NCI-H146 (cell line): ENCODE measurements at places on chromosomes 11 and 22.

- no peak for DNase-seq
Measured at GRCh38 chr22:26700886-26701285, 43.5 kb downstream of the MIAT start.

DNA sequence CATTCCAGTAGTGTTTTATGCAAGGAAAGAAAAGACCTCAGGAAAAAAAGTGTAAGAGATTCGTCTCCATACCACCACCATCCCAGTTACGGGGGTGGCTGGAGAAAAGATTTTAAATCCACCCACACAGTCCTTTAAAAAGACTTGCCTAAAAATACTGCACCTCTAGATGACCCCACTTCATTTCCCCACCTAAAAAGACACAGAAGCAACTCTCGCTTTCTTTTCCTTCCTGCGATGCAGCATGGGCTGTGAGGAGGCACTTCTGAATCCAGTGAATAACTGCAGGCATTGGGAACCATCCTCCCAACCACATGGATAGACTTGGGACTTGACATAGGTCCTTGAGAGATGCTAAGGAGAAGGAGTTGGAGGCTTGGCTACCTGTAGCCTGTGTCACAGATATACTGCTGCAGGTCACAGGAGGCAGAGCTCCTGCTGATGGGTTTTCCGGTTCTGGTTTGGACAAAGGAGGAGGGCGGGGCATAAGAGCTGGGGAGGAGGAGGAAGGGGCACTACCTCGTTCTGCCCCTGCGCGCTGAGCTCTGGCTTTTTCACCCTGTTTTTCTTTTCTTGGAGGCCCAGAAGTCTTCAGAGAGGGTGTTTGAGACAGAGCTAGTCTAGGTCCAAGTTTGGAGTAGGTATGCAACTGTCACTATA is 285.9 kb downstream of the NTM start:
- no peak for DNase-seq

- DNase-seq, result no peak
Measured at GRCh38 chr11:63999349-64000025, 13.2 kb downstream of the OTUB1 start.

DNA sequence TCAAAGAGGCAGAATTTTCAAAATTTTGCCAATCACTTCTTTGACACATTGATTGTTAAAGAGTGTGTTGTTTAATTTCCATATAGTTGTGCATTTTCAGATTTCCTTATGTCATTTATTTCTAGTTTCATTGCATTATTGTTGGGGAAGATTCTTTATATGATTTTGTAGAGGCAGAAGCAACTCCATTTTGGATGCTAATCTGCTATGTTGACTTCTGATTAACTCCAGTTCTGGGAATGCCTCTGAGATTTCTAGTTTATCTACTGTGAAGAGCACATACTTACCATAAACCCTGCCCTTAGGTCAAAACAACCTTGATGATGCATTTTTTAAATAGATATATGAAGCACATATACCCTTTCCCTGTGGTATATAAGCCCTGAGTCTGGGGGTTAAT is 29.5 kb upstream of the ZBED5 start:
- no peak for DNase-seq

DNA sequence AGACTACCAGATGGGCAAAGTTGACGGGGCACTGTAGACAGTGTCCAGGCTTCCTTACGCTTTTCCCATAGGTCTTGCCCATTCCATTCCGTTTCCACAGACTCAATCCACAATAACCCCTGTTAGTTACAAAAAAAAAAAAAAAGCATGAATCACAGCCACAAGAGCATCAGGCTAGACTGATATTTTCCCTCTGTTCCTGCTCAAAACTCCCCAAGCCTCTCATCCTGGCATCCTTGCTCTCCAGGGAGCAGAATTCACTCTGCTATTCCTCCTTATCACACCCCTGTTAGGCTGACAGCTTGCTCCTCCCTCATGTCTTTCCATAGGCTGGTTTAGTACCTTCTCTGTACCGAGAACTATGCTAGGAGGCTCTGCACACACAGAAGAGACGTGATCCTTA is 42.2 kb downstream of the TMEM123 start:
- DNase-seq, result no peak

DNA sequence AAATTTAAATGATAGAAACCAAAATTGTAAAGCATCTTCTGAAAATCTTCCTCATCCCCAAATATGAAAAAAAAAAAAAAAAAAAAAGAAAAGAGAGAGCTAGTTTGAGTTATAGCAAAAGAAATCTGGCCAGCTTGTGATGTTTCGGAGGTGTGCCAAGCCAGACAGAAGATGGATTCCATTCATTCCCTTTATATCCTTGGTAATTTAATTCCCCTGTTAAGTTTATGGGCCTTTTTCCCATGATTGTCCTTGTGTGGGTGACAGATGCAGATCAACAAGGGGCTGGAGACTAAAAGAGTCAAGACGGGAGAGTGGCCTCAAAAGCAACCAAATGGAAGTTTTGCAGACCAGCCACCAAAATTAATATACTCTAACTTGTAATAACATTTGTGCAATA is 47.6 kb upstream of the PARVA start:
- no peak for DNase-seq

GRCh38 chr11:3950996-3951660 is 95.7 kb downstream of the STIM1 start:
- no peak for DNase-seq

- DNase-seq, result no peak
Measured at GRCh38 chr22:37589636-37590035, 9.7 kb upstream of the LGALS2 start.

DNA sequence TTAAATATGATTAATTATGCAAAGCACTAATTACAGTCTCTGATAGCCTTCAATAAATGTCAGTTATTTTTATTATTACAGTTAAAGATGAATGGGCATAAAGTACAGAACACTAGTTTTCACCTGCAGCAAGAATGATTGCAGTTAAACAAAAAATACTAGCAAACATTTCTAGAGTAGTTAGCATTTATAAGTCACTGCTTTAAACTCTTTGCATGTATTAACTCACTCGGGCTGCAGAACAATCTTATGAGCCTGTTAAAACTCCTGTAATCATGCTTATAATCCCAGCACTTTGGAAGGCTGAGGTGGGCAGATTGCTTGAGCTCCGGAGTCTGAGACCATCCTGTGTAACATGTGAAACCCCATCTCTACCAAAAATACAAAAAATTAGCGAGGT is 14.8 kb downstream of the OR51B4 start:
- DNase-seq, result no peak

DNA sequence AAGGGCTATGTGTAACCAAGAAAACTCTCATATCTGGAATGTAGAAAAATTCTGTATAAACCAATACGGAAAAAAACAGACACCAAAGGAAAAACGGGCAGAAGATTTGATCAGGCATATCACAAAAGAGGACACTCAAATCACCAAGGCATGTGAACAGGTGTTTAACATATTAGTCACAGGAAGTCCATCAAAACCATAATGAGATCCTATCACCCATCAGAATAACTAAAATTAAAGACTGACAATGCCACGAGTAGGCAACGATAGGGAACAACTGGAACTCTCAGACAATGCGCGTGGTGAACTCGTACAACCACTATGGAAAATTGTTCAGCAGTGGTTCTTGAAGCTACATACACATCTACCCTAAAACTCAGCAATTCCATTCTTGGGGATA is 94.5 kb downstream of the MICAL3 start:
- DNase-seq, result no peak

- DNase-seq, result no peak
Measured at GRCh38 chr11:111364503-111364902, 14.6 kb downstream of the POU2AF1 start.

GRCh38 chr22:22176929-22177616 is 67.5 kb upstream of the VPREB1 start:
- no peak for DNase-seq

GRCh38 chr22:44458044-44459020 is 39.7 kb downstream of the RTL6 start:
- DNase-seq, result no peak

DNA sequence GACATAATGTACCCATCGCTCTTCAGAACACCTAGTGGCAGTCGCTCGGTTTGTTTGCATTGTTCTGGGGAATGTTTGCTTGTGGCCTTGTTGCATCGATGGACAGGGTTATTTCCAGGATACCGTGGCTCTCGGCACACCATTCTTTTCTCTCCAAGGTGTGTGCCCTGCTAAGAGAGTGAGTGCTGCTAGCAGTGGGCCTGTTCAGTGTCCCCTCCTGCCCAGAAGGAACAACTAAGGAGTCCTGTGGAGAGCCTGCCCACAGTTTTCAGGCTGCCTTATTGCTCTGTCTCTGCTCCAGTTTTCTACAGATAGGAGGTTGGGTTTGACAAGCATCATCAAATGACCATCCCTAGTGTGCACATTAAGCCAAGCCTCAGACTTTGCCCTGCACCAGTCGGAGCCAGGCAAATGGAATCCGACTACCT is 1.4 kb downstream of the CRY2 start:
- peak; percentile 15 for DNase-seq

GRCh38 chr11:19602891-19603290 is 109.7 kb upstream of the NAV2 start:
- DNase-seq, result no peak

- no peak for DNase-seq
Measured at GRCh38 chr11:64933213-64933934, 2.3 kb downstream of the GPHA2 start.
